ENCODE measurements at places on chromosomes 2 and 18.

DNA sequence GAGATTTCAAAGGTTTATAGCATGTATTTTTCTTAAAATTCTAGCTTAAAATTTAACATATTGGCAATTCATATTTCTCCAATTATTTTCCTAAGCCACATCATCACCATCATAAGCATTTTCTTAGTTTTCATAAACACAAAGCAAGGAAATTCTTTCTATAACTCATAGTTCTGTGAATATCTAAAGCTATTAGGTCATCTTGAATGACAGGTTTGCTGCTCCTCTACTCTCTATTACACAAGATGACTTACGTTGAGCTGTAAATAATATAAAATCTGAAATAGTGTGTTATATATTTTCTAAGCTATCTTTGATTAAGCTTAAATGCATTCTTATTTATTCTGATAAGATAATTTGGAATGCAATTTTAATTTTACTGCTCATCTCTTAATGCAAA is 984.6 kb upstream of the CNTNAP5 start:
- DNase-seq, result no peak

DNA sequence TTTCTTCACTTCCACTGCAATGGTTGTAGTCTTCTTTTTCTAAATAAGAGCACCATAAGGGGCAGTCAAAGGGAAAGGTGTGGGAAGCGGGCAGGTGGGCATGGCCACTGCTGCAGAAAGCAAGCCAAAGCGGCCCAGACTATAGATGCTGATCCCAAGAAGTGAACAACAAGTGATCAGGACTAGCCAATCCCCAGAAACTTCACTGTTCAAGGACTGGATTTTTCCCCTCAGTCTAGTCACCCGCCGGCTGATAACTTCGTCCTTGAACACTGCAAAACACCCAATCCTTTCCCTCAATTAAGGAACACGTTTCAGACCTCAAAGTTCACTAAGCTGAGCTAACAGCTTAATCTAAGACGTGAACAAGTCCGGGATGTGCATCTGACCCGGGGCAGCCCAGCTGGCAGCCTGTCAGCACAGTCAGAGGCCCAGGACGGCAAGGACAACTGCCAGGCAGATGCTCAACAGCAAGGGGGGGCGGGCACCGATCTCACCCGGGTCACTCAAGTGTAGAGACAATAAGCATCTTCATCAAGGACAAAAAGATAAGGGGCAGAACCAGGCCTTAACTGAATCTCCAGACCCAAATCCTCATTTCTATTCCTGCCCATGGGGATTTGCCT is 59.8 kb downstream of the HDLBP start:
- DNase-seq, result no peak

DNA sequence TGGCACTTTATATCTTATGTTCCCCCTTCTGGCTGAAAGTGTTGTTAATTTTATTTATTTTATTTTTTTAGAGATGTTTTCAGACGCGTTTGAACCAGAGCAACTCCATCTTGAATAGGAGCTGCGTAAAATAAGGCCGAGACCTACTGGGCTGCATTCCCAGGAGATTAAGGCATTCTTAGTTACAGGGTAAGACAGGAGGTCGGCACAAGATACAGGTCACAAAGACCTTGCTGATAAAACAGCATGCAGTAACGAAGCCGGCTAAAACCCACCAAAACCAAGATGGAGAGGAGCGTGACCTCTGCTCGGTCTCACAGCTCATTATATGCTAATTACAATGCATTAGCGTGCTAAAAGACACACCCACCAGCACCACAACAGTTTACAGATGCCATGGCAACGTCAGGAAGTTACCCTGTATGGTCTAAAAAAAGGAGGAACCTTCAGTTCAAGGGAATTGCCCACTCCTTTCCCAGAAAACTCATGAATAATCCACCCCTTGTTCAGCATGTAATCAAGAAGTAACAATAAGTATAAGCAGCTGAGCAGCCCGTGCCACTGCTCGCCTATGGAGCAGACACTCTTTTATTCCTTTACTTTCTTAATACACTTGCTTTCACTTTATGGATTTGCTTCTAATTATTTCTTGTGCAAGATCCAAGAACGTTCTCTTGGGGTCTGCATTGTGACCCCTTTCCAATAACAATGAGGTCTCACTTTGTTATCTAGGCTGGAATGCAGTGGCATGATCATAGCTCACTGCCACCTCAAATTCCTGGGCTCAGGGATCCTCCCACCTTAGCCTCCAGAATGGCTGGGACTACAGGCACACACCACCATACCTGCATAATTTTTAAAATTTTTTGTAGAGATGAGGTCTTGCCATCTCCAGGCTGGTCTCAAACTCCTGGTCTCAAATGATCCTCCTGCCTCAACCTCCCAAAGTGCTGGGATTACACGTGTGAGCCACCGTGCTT is 55.9 kb downstream of the CACNB4 start:
- DNase-seq, result no peak

GRCh38 chr2:138919120-138919747 is 139.0 kb upstream of the NXPH2 start:
- DNase-seq, result no peak

DNA sequence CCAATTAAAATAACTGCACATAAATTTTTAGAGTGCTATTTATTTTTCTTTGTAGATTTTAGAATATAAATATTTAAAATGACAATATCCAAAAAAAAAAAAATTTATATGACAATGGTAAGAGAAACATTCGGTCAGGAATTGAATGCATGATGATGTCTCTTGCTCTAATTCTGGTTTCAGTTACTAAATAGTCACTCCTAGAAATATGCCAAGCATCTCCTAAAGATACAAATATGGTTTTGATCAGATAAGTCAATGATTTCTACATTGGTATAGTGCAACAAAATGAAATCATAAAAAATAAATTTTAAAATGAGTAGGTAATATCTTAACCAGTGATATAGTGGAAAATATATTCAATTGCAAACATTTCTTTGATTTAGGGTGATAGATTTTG is 95.9 kb upstream of the ACKR3 start:
- DNase-seq, result no peak

GRCh38 chr2:59167514-59167913 is 926.4 kb upstream of the FANCL start:
- no peak for DNase-seq
